Vein endothelial cell (primary cell): ENCODE measurements at places on chromosomes 6 and 20. TPM values are rescaled to one million over a fixed set of nuclear protein-coding genes. Genes with fewer than 3 reads are reported as not detected.

Gene ZNF831
- total RNA-seq, result not detected in 2 replicates

Gene ARHGAP18
- 138 and 186 TPM in 2 replicates for total RNA-seq

Gene SLC24A3
- not detected in 2 replicates for total RNA-seq

Gene C20orf204
- 3.6 and 3.9 TPM in 2 replicates for total RNA-seq

Gene ADGRB3
- not detected in 2 replicates for total RNA-seq

Gene ZNF165
- under 0.01 and 0.67 TPM in 2 replicates for total RNA-seq

Gene PHACTR3
- total RNA-seq, result under 0.01 and 0.57 TPM in 2 replicates

Gene GABRR1
- total RNA-seq, result 0.10 TPM in 1 of 2 replicates, not detected in the other

Gene PRL
- not detected in 2 replicates for total RNA-seq

Gene TRIM15
- total RNA-seq, result not detected in 2 replicates

Gene ZSCAN23
- total RNA-seq, result 0.33 and 1.8 TPM in 2 replicates

Gene SDCBP2
- total RNA-seq, result 4.9 and 6.2 TPM in 2 replicates

Gene CYP24A1
- not detected in 2 replicates for total RNA-seq

Gene CFAP206
- total RNA-seq, result 0.29 and 0.65 TPM in 2 replicates

Gene CD109
- 36.3 and 77.2 TPM in 2 replicates for total RNA-seq

Gene CDSN
- total RNA-seq, result under 0.01 TPM in 1 of 2 replicates, not detected in the other

Gene RPS10
- total RNA-seq, result 2,319 and 2,796 TPM in 2 replicates

Gene SLC13A3
- under 0.01 and 0.65 TPM in 2 replicates for total RNA-seq

Gene PLEKHG1
- 30.7 and 81.2 TPM in 2 replicates for total RNA-seq

Gene BIRC7
- total RNA-seq, result not detected in 2 replicates

Gene MAPK13
- total RNA-seq, result 3.3 and 4.9 TPM in 2 replicates
